Esophagus squamous epithelium (tissue), 5 donors: ENCODE measurements at places on chromosomes 5 and 9. TPM values are rescaled to one million over a fixed set of nuclear protein-coding genes. Genes with fewer than 3 reads are reported as not detected.

PCSK5 gene
- total RNA-seq: 8.4 TPM

ELAVL2 gene
- total RNA-seq: not detected

PPP3R2 gene
- not detected for total RNA-seq

FNIP1 gene
- 41.6 TPM for total RNA-seq

F2RL1 gene
- total RNA-seq: 9.9 TPM

COL15A1 gene
- 10.6 TPM for total RNA-seq

SIT1 gene
- 4.2 TPM for total RNA-seq

TNC gene
- total RNA-seq: 50.7 TPM

GRM6 gene
- not detected for total RNA-seq

PHYHD1 gene
- total RNA-seq: 19.3 TPM

SLC36A3 gene
- not detected for total RNA-seq

TSLP gene
- 2.4 TPM for total RNA-seq

FOXI1 gene
- not detected for total RNA-seq

GNAQ gene
- 26.4 TPM for total RNA-seq

LCN9 gene
- not detected for total RNA-seq

WDR38 gene
- total RNA-seq: not detected

ANKRD31 gene
- total RNA-seq: 1.1 TPM

AGXT2 gene
- not detected for total RNA-seq

PKD2L2 gene
- not detected for total RNA-seq

MYOZ3 gene
- under 0.01 TPM for total RNA-seq

DCAF12 gene
- 37.4 TPM for total RNA-seq

PCDHA9 gene
- total RNA-seq: not detected

PDE6A gene
- total RNA-seq: 0.82 TPM

FREM1 gene
- 0.95 TPM for total RNA-seq

GNPDA1 gene
- 12.3 TPM for total RNA-seq

ERP44 gene
- total RNA-seq: 18.7 TPM

LCN10 gene
- 2.7 TPM for total RNA-seq

SPATA9 gene
- not detected for total RNA-seq

SLC1A1 gene
- 2.9 TPM for total RNA-seq

SNCB gene
- not detected for total RNA-seq

CAVIN4 gene
- total RNA-seq: 0.38 TPM

PCDHA4 gene
- total RNA-seq: 0.18 TPM

NDST1 gene
- total RNA-seq: 132 TPM

TMOD1 gene
- 13.4 TPM for total RNA-seq

PCYOX1L gene
- total RNA-seq: 4.6 TPM

SHC3 gene
- total RNA-seq: 9.3 TPM

TRPM3 gene
- total RNA-seq: under 0.01 TPM

TUT7 gene
- 50.8 TPM for total RNA-seq

INSL4 gene
- not detected for total RNA-seq

HRCT1 gene
- total RNA-seq: not detected

HRH2 gene
- 0.88 TPM for total RNA-seq

CDH9 gene
- total RNA-seq: not detected
